ENCODE measurements at places on chromosomes 1 and 21.

DNA sequence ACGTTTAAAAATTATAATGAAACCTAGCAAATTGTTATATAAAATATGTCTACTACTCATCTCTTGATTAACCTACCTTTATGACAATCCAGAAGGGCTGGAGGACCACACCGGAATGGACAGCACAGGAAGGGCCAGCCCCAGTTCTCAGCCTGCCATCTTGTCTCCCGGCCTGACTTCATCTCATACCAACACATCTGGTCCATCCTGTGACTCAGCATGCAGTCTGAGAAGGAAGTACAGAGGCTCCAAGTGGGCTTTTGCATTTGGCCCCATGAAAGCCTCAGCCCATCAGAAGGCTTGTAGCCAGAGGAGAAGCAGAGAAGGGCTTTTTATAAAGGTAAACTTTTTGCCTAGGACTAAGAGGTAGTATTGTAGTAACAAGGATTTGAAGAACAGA lies 436.6 kb downstream of the MRPL39 start:
- DNase-seq, result no peak

- no peak for DNase-seq
These were observed 5.8 kb upstream of the KANK4 start for GRCh38 chr1:62325081-62325480.

- DNase-seq, result no peak
These were observed 58.6 kb upstream of the ATP1A1 start for GRCh38 chr1:116314305-116314919.

DNA sequence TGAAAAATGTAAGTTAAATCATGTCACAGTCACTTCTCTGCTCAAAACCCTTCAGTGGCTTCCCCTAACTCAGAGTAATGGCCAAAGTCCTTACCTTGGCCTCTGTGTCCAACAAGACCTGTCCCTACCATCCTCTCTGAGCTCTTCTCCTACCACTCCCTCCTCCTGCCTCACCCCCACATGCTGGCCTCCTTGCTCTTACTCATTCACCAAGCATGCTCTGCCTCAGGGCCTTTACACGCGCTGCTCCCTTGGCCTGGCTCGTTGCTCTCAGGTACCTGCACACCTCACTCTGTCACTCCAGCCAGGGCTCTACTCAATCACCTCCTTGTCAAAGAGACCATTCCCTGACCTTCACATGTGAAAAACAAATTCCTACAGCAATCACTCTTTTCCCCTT lies 54.2 kb downstream of the SEC16B start:
- no peak for DNase-seq

- no peak for DNase-seq
These were observed 16.4 kb upstream of the KANK4 start for GRCh38 chr1:62335656-62336055.

DNA sequence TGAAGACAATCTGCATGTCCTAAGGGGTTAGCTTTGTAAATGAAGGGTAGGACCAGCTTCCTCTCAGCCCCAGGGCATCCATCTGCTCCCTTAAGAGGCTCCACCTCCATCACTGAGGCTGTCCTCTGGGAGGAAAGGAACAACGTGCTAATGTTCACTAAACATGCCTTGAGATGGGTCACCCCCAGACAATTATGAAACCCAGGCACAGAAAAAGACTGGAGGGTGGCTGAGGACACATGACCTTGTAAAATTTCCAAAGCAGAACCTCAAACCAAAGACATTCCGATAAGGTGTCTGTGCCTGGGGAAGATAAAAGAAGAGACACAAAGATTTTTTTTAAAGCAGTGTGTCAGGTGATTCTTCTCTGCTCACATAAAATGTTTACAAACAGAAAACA lies 37.6 kb upstream of the ZNF124 start:
- no peak for DNase-seq

DNA sequence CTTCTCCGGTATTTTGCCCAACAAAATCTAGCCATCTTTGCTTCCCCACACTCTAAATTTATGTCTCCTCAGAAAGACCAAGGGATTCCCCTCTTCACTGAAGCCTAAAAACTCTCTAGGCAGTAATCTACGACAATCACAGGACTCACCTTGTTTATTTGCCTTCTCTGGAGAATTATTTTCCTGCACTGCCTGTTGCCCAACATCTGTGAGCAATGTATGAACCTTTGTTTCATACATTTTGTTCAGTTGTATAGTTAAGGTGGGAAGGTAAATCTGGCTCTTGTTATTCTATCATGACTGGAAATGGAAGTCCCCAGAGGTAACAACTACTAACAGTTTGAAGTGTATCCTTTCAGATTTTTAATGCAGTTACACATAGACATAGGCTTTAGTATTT lies 2.2 kb downstream of the COPA start:
- DNase-seq, result no peak

DNA sequence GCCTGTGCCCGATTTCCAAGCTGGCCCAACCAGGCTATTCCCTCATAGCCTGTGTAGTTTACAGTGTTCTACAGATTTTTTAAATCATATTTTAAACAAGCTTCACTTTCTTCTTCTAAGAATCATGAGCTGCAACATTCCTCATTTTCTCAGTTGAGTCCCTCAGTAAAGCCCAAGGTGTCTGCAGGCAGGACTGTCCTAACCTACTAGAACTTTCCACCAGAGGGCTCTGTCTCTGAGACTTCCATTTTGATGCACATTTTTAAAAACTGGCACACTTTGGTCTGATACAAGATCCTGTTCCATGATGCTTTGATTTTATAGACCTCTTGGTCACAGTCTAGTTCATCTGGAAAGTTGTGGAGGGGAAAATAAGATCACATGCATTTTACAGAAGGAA lies 21.6 kb upstream of the SLAMF6 start:
- DNase-seq, result no peak

GRCh38 chr1:206116191-206116872 lies 856 bp downstream of the AVPR1B start:
- no peak for DNase-seq

DNA sequence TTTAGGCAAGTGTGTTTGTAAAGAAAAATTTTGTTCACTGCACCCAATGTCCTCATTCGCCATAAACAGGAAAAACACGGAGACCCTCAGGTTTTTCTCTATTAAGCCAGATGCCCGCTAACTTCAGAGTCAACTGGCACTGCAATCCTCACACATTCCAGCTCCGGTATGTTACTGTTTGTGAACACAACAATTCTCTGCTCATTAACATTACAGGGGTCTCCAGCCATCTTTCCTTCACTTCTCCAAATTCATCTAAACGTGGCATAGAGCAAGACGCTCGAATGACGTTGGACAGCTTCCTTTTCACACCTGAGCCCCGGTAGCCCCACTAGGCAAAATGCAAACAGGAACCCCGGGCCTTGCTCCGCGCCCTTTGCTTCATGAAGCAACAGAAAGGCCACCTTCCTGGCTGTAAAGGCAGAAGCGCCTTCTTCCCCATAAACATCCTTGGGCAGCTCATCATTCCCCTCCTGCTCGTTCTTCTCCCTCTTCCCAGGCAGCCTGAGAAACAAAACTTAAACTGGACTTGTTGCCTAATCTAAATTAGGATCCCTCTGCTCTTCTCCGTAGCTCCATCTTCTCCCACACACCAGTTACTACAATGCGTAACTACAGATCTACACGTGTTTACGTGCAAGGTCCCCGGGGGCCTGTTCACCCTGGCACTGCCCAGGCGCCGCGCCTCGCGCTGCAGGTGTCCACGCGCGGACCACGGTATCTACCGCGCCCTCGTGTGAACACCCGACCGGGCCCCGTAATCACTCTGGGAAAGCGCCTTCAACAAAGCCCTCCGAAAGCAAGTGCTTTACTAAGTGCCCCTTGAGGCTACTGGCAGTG lies 1.2 kb downstream of the LBR start:
- DNase-seq, result no peak

DNA sequence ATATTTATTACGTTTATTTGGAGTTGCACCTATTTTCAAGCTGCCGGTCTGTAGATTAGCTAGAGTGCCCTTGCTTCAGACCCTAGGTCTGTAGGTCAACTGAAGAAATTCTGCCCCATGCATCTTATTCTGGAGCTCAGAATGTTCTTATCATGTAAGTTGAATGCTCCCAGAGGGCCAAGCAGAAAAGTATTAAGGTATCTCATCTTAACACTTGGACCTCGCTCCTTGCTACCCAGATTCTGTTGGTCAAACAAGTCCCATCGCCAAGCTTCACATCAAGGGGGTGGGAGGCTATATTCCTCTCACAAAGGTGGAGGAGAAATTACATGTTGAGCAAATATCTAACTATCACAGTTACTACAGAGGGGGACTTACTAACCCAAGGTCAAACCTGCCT lies 187.7 kb downstream of the C1orf94 start:
- DNase-seq, result no peak

- DNase-seq, result no peak
These were observed 878.9 kb upstream of the CXADR start for GRCh38 chr21:16633831-16634459.

DNA sequence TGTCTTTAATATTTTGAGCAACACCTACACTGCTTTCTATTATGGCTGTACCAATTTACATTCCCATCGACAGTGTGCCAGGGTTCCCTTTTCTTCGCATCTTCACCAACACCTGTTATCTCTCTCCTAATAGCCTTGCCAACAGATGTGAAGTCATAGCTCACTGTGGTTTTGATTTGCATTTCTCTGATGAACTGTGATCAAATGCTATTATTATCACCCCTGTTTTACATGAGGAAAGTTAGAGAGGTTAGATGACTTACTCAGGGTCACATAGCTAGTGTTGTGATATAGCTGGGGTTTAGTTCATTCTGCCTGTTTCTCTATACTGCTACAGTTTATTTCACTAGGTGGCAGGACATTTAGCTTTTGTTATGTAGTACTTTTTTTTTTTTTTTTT lies 204.1 kb downstream of the FMN2 start:
- no peak for DNase-seq

DNA sequence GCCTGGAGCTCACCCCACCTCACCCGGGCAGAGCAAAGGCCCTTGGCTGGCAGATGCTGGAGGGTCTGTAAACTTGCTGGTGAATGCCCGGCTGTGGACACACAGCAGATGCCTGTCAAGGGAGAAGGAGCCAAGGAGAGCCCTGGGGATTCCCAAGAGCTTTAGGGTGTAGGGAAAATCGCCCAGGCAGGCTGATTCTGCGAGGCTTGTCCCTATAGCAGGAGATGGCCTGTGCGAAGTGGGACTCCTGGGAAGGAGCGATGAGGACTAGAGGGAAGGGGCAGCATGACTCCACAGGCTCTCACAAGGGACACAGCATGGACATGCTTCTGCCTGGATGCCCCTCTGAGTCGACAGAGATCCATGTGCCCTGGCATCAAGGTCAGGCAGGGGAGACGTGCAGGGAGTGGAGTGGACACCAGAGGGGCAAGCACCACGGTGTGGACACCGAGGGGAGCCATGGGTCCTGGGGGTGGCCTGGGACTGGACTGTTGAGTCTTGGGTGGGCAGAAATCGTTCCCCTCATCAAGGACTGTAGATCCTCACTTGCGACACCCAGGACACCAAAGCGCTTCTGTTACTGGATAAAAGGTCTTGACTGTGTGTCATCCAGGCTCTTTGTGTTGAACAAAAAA lies 71.4 kb upstream of the ABCG1 start:
- DNase-seq, result peak; percentile 22

DNA sequence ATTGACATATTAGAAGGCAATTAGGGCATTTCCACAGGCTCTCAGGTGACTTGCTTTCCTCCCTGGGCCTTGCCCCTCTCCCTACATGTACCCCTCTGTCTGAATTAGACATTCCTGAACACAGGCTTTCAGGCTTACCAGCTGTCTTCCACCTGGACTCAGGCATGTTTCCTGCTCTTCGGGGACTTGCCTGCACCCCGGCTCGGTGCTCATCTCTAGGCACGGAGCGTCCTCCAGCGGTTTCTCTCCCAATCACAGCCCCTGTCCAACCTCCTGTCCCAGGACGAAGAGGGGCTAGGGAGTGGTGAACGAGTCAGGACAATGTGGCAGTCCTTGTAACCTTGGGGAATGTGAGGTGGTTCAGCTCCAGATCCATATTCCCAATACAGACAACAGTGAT lies 4.2 kb downstream of the PROK1 start:
- DNase-seq, result no peak

DNA sequence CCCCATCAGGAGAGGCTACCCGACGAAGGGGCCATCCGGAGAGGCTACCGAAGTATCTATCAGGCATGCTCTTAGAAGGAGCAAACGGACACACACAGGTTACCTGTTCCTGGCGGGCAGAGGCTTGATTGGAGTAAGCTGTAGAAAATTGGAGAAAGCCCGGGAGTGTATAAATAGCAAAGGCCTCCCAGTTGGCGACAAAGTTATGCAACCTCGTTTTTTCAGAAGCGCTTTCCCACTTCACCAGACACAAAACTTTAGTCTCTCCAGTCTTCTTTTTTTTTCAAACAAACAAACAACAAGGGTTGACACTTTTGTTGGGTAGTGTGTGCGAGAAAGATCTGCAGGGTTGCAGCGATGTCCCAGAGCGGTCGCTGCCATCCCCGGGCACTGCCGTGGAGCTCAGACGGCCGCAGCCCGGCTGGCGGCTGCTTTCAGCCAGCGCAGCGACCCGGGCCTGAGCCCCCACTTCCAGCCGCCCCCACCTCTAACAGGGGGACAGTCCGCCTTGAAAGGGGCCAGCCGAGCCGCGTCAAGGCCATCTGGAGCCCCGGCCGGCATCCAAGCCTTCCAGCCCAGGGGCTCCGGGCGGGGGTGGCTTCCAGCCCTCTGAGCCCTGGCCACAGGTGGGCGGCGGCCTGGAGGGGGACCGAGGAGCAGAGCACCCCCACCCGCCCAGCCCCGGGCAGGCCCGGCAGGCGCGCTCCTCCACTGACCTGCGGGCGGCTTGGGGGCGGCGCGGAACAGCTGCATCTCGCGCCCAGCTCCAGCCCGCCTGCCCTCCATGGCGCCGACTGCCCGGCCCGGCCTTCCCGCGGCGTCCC lies 616 bp downstream of the MCOLN3 start:
- DNase-seq, result no peak

- no peak for DNase-seq
These were observed 42.8 kb downstream of the RTCA start for GRCh38 chr1:100308777-100309176.

- no peak for DNase-seq
These were observed 181.0 kb downstream of the FOXD2 start for GRCh38 chr1:47618830-47619229.

All from breast epithelium (tissue), 4 donors.